ENCODE measurements at places on chromosomes 3 and 15. TPM values are rescaled to one million over a fixed set of nuclear protein-coding genes. Genes with fewer than 3 reads are reported as not detected.
A peak's percentile ranks its signal among the peaks of the same experiment; 100 is the strongest.

GRCh38 chr15:60703207-60703933, 224.4 kb upstream of the ICE2 start:
- no peak for DNase-seq

DNA sequence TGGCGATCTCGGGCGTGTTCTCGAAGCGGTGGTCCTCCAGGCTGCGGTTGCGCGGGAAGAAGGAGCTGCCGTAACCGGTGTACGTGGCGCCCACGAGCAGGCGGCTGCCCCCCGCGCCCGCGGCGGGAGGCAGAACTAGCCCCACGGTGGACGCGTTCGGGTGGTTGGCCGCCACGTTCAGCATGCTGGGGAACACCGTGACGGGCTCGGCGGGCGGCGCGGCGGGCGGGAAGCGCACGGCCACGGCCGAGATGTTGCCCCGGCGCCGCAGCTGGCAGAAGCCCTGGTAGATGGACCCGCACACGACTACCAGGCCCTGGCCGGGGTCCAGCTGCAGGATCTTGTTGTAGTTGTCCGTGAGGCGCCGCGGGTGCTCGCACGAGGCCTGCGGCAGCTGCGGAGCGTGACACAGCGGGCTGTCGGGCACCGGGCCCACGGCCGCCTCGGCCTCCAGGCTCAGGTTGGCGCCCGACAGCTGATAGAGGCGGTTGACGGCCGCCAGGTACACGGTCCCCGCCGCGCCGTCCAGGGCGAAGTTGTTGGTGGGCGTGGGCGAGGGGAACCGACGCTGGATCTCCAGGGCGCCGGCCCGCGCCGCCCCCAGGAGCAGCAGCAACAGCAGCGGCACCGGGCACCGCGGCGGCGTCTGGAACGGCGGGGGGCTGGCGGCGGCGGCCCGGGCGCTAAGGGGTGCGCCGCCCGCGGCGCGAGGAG, 397 bp downstream of the PLXND1 start:
- DNase-seq, result no peak

DNA sequence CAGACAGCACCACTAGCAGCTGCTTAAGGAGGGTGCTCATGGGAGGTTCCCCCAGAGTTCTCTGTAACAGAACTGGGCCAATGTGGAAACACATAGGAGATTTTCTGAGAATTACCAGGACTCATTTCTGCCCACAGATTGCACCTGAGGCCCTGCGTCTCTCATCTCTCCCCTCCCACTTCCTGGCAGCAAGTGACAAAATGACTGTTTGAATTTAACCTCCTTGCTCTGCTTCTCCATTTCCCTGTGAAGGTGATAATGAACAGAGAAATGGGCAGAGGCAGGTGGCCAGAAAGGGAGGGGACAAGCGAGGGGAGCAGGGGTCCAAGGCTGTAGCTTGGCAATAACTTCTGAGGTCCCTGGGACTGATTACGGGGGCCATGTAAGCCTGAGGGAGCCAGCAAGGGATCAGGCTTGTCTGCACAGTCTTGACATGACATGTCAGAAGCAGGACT, 8.0 kb downstream of the EPHB1 start:
- DNase-seq, result no peak

DNA sequence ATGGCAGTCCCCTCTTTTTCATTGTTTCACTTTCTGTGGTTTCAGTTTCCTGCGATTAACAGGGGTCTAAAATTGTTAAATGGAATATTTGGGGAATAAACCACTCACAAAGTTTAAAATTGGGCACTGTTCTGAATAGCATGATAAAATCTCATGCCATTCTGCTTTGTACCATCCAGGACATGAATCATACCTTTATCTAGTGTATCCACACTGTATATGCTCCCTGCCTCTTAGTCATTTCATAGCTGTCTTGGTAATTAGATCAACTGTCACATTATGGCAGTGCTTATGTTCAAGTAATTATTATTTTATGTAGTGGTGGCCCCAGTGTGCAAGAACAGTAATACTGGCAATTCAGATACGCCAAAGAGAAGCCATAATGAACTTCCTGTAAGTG, 734.5 kb downstream of the ZPLD1 start:
- DNase-seq, result no peak

- no peak for DNase-seq
Measured at GRCh38 chr3:33052671-33053070, 44.3 kb downstream of the GLB1 start.

GRCh38 chr3:101513419-101513986, 491 bp upstream of the SENP7 start:
- no peak for DNase-seq

DNA sequence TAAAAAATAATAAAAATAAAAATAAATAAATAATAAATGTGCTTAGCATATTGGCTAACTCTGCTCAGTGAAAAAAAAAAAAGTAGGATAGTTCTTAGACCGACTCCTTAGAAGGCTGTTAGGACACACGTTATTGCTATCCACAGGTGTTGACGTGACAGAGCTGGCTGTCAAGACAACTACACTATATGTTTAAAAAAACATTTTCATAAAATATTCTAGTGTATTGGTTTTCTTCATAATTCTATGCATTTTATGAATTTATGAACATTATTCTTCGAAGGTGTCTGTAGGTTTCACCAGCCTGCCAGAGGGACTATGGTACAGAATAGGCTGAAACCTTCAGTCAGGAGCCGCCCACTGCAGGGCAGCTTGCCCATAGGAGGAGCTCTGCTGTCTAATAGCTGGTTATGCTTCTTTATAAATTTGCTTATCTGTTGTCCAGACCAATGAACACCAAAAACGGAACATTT, 9.2 kb downstream of the TM4SF1 start:
- no peak for DNase-seq

GRCh38 chr3:39146611-39147591, 6.5 kb downstream of the CSRNP1 start:
- peak; percentile 78 for DNase-seq

GRCh38 chr3:169668957-169669741, 5.6 kb upstream of the MECOM start:
- peak; percentile 56 for DNase-seq

DNA sequence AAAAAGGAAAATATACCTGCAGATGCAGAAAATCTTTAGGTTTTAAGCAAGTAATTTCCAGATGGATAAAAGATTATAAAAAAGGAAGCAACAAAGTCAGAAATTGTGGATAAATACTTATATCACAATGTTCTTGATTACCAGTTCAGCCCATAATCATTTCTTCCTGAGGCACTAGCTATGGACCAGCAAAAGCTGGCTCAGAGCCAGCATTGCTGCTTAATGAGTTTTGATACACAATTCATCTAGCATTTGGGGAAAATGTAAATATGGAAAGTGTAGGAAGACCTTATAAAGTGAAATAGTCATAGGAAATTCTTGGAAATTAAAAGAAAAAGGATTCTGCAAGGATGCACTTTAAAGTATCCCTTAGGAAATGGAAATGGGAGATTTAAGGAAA, 168.3 kb upstream of the GBE1 start:
- no peak for DNase-seq

- peak; percentile 17 for DNase-seq
Measured at GRCh38 chr3:76044601-76045600, 259.6 kb upstream of the ZNF717 start.

GRCh38 chr3:23219552-23219951, 16.4 kb downstream of the UBE2E2 start:
- DNase-seq, result no peak

- DNase-seq, result no peak
Measured at GRCh38 chr3:184078851-184079250, 18.0 kb upstream of the HTR3E start.

Gene SPTSSB
- total RNA-seq, result 9.2 TPM

Gene UBP1
- 56.9 TPM for total RNA-seq

Gene GUCA1C
- not detected for total RNA-seq

Gene DUOXA2
- total RNA-seq, result 87.1 TPM

Gene GOLGA8N
- total RNA-seq, result 12.2 TPM

Measured in mucosa of gallbladder (tissue), 1 donor.